Thymus (tissue), 14 donors: ENCODE measurements at places on chromosomes 6 and 20.

DNA sequence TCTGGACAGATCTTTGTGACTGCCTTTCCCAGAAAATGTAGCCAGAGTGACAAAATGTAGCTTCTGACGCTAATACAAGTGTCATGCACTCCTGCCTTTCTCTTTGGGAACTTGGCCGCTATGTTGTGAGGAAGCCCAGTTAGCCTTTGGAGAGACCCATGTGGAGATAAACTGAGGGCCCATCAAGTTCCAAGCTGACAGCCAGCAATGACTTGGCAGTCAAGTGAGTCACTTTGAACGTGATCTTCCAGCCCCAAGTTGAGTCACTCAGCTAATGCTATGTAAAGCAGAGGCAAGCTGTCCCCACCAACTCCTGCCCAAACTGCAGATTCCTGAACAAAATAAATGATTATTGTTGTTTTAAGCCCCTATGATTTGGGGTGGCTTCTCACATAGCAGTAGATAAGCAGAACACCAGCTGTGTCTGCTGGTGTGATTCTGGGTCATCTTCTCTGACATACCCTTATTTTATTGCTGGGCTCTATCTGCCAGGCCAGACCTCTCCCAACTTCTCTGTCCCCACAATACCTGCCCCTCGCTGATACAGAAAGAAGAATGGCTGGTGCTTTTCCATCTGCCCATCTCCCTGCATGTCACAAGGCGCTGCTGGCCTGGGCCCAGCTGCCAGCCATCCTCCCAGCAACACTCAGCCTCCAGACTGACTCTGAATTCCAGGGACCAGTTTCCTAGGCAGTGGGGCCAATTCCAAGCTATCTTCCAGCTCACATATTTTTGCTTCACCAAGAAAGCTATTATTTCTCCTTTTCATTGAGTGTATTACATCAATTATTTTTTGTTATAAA lies 274.8 kb downstream of the LRFN2 start:
- no peak for DNase-seq

- DNase-seq, result no peak
Observed at GRCh38 chr6:49556429-49556837, 6.0 kb downstream of the C6orf141 start.

DNA sequence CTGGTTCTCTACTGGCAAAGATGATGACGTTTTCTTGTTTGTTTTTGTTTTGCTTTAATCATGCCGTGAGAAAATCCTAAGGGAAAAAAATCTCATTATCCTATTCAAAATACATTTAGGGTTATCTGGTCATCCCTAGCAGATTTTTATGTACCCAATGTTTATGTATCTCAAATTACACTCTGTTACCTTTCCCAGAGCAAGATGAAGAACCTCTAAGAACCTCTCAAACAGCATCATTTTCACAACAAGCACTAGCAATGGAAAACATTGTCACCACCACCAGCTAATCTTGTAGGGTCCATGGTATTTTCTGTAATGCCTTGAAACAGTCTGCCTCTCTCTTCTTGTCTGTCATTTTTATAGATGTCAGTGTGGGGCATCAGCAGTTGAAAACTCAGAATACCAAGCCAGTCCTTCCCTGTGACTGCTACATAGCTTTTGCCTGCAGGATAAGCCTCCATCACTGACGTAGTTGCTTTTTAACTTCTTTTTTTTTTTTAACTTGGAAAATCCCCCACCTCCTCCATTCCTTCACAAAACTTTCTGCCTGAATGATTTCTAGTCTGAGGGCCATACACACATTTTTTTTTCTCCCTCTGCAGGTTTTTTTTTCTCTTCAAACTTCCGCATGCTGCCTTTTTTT lies 2.4 kb upstream of the SNAP25 start:
- no peak for DNase-seq

DNA sequence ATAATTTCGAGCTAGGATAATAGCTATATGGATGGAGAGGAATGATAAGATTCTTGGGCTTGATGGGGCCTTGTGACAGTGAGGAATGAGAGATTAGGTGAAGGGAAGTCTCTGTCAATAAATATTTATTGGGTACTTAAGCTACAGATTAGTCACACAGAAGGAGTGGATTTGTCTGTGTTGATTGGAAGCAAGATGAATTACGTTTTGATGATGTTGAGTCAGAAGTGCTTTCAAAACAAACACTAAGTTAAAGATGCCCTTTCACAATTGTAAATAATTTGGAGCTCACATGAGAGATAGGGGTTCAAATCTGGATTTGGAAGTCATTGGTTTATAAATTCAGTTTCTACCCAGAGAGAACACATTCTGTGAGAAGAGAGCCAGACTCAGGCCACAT lies 834.2 kb downstream of the KIF16B start:
- DNase-seq, result no peak

DNA sequence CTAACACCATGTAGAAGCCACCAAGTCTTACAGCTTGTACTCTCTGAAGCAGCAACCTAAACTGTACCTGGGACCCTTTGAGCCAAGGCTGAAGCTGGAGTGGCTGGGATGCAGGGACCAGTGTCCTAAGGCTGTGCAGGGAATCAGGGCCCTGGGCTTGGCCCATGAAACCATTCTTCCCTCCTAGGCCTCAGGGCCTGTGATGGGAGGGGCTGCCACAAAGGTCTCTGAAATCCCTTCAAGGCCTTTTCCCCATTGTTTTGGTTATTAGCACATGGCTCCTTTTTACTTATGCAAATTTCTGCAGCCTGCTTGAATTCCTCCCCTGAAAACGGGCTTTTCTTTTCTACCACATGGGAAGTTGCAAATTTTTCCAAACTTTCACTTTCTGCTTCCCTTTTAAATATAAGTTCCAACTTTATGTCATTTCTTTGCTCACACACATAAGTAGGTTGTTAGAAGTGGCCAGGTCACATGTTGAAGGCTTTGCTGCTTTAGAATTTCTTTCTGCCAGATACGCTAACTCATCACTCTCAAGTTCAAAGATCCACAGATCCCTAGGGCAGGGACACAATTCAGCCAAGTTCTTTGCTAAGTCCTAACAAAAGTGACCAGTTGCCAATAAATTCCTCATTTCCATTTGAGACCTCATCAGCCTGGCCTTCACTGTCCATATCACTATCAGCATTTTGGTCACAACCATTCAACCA lies 28.2 kb upstream of the ATXN1 start:
- DNase-seq, result no peak

DNA sequence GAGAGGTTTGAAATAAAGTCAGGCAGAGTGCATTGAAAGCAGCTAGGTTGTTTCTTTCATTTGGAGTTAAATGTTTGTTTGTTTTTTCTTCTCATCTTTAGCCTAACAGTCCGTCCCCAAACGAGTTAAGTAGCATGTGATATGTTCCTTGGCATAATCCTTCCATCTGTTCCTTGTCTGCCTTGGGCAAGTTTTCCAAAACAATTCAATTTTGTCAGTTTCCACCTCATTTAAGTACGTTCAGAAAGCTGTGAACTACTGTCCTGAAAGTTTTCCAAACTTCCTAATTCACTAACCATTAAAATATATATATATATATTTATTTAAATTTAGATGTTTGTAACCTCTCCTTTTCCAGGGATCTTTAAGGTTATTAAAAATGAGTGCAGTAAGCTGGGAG lies 61.8 kb upstream of the HDAC2 start:
- no peak for DNase-seq

GRCh38 chr6:715709-716491 lies 23.0 kb upstream of the EXOC2 start:
- no peak for DNase-seq

DNA sequence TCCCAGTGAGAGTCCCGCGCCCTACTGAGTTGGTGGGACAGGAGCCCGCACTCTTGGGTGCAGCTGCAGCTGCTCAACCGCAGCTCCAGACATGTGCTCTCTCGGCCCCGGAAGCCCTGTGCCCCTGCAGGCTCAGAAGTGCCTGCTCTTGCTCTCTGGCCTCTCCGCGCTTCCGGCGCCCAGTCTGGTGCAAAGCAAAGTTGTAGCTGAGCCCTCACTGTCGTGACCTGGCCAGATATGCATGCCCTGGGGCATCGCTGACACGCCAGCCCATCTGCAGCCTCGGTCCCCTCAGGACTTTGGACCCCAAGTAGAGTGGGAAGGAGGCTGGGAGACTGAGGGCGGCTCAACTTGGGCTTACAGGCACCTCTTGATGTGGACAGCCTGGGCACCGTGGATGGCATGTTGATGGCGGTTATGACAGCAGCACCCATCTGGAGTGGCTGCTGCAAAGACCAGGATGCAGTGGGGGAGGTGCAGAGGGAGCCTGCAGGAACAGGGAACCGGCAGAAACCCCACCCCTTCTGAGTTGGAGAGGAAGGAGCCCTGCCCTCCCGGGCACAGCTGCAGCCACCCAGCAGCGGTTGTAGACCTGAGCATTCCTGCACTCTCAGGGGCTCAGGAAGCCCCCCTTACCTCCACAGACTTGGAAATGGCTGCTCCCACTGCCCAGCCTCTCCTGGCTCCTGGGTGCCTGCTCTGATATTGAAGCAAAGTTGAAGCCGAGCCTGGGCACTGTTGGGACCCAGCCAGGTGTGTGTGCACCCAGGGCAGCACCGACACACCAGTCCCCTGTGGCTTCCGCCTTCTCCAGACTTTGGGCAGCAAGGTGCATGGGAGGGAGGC lies 462.6 kb downstream of the TBC1D32 start:
- no peak for DNase-seq

DNA sequence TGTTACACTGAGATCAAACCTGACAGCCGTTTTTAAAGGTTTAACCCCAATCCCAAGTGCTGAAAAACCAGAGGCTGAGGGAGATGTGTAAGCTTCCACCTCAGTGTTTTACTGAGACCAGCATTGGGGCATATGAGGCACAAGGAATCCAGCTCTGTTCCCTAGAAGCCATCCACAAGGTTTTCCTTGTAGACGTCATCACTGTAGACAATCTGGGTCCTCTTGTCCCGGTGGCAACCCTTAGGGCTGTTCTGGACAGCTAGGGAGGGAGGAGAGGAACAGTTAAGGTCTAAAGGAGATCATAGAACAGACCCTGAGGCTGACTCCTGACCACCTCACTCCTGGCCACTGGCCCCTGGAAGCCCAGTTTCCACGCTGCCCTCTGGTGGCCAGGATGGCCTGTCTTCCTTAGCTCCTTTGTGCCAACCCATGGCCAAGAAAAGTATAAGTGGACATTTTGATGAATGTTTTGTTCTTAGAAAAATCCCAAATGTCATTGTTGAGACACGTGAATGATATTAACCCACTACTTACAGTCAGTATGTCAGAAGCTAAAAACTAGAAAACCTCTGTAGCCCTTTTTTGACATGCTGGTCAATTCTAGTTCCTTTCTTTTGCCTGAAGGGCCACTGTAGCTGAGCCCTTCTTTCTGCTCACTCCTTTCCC lies 6.4 kb downstream of the CFB start:
- no peak for DNase-seq

GRCh38 chr20:59673288-59673997 lies 69.1 kb downstream of the PHACTR3 start:
- no peak for DNase-seq

GRCh38 chr6:68279793-68280557 lies 355.1 kb upstream of the ADGRB3 start:
- no peak for DNase-seq
